Stimulated activated CD4-positive, alpha-beta T cell treated with anti-CD3 and anti-CD28 coated beads, TNF-alpha, amount 100 ng/mL, for 24 hours (primary cell): ENCODE measurements at places on chromosomes 11 and 22.

GRCh38 chr11:94794287-94795168 is 26.4 kb downstream of the AMOTL1 start:
- DNase-seq = no peak

GRCh38 chr11:41058138-41058537 is 401.3 kb downstream of the LRRC4C start:
- DNase-seq = no peak

- no peak for DNase-seq
Measured at GRCh38 chr11:122616718-122617117, 38.8 kb upstream of the UBASH3B start.

GRCh38 chr11:75142714-75143419 is 8.0 kb upstream of the SLCO2B1 start:
- peak; percentile 56 for DNase-seq

DNA sequence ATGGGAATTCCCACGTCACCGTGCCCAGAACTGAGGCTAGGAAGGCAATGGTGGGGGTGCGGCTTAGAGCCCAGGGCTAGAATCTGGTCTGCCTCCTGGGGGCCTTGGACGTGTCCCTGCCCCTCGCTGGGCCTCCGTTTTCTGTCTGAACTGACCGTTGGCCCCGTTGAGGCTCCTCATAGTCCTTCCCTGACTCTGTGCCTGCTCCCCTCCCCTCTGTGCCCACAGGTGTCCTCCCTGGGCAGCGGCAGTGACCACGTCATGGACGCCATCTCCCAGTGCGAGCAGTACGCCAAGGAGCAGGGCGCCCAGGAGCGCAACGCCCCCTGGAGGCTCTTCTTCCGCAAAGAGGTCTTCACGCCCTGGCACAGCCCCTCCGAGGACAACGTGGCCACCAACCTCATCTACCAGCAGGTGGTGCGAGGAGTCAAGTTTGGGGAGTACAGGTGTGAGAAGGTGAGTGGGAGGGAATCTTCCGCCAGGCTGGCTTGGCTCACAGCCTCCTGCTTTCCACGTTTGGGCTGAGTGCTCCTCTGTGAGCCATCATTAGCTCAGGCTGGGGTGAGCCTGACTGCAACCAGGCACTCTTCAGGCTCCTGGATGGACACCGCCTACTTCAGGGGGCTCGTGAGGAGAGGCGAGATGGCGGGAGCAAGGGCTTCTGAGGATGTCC is 63.9 kb downstream of the MYO7A start:
- DNase-seq = peak; percentile 63

DNA sequence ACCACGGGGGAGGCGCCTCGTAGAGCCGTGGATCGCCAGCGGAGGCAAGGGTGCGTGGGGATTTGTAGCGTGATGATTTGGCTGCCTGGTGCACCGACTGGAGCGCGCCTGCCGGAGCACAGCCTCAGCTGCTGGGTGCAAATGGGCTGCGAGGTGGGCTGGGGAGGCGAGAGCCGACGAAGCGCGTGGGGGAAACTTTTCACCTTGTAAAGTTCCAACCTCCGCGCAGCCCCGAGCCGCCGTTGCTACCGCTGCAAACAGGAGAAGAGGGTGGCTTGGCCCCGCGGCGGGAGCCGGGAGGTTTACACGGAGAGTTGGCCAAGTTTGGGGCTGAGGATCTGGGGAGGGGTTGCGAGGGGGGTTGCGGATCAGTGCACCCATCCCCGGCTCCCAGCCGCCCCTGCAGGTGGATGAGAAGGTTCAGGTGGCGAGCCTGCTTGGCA is 528 bp downstream of the FAT3 start:
- no peak for DNase-seq

DNA sequence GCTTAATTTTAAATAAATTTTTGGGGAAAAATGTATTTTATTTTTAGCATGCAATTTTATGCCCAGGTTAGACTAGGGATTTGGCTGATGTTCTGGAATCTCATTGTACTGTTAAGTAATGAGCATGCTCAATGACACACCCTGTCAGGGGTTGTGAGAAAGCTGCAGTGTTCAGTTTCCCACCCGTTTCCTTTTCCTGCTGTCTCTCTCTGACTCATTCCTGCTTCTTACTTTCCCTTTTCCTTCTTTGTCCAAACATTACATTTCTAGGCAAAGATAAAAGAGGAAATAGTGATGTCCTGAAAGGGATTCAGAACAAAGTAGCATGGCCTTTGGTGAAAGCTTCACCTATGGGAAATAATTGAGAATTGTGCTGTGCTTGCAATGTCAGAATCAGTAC is 22.7 kb downstream of the OOSP3 start:
- no peak for DNase-seq

DNA sequence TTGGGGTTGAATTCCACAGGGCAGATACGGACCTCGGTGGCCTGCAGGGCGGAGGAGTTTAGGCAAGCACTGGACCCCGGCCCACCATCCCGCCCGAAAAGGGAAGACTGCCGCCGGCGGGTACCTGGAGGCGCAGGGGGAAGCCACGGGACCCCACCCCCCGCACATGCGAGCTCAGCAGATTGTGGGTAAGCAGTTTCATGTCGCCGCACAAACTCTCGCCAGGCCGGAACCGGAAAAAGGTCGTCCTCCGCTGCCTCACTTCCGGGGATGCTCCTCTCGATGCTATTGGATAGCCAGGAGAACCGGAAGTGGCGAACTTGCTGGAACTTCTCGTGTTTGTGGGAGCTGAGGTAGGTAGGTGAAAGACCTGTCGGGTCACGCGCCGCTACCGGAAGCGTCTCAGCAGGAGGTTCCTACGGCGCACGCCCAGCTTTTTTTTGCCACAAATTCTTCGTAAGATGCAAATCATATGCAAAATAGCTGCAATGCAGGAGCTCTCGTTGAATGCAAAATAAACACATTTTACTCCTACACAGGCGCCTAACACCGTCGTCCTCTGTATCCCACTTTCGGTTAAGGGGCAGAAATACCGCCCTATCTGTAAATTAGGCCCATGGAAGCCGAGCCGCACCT is at the start of gene TRMT112:
TSS of gene TRMT112 (minus strand) at position 235 of the 636 bp plus-strand sequence. CDS start at position 202, 33 bp downstream.
- DNase-seq = peak; percentile 97

DNA sequence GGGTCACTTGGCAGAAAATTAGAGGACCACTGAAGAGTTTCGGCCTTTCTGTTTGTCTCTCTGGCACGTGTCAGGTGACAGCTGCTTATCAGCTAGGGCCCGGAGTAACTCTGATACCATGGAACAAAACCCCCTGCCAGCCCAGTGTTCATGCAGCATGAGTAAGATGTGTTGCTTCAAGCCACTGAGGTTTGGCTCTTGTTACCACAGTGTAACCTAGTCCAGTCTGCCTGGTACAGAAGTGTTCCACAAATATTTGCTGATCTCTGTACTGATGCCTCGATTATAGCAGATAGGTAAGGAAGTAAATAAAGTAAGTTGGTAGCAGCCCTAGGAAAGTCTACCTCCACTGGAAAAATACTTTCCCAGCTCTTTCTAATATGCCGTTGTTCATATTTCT is 20.5 kb upstream of the ETS1 start:
- no peak for DNase-seq

- DNase-seq = no peak
Measured at GRCh38 chr11:14942745-14943144, 29.4 kb downstream of the CALCA start.
